ENCODE measurements at places on chromosomes 11 and 22. TPM values are rescaled to one million over a fixed set of nuclear protein-coding genes. Genes with fewer than 3 reads are reported as not detected.
A peak's percentile ranks its signal among the peaks of the same experiment; 100 is the strongest.

GRCh38 chr22:45235851-45236342 is 4.8 kb downstream of the KIAA0930 start:
- DNase-seq = no peak
- peaks cover 24% of the 10 kb centered on the region for H3K4me1 ChIP-seq
- H3K36me3 ChIP-seq = no peaks in the 10 kb centered on the region
- H3K4me3 ChIP-seq = no peak overlapping the region
- no peaks in the 10 kb centered on the region for H3K27me3 ChIP-seq
- H3K27ac ChIP-seq = no peak overlapping the region

GRCh38 chr11:112485280-112485679 is 224.6 kb upstream of the PLET1 start:
- H3K36me3 ChIP-seq = no peaks in the 10 kb centered on the region
- H3K27ac ChIP-seq = no peak overlapping the region
- H3K4me1 ChIP-seq = peaks cover 5% of the 10 kb centered on the region
- H3K27me3 ChIP-seq = peaks cover 3% of the 10 kb centered on the region
- DNase-seq = no peak

GRCh38 chr11:115618428-115618827 is 114.2 kb upstream of the CADM1 start:
- peaks cover 52% of the 10 kb centered on the region for H3K4me1 ChIP-seq
- H3K4me3 ChIP-seq = no peak overlapping the region
- DNase-seq = no peak
- no peaks in the 10 kb centered on the region for H3K36me3 ChIP-seq
- H3K27me3 ChIP-seq = no peaks in the 10 kb centered on the region
- no peak overlapping the region for H3K27ac ChIP-seq

DNA sequence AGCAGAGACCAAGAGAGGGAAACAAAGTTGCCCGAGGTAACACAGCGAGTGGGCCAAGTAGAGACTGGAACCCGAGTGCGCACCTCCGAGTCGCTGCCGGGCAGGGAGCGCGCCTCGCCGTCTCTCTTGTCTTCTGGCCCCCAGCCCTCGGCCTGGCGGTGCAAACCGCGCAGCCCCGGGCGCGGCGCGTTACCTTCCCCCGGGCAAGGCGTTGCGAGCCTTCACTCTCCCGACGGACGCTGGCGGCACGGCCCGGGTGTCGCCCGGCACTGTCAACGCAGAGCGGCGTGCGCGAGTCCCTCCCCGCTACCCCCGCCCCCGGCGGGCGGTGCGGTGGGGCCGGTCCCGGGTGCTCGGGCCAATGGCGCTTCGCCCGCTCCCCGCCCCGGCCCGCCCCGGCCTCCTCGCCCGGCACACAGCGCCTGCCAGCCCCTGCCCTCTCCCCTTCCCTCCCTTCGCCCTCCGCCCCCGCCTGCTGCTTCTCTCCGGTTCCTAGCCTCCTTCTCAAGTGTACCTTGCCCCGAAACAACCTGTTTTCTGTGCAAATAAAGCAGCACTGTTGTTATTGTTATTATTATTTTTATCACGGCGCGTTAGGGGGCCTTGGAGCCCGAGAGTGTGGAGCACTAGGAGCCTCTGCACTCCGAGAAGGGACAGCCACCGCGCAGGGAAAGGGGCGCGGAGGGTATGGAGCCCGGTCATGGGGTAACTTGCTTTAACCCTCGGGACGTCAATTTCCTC is at the start of gene SYTL2:
SYTL2 (minus strand) TSS at position 271 of the 741 bp plus-strand sequence. CDS start 53,416 bp downstream, outside the sequence.
- H3K27ac ChIP-seq = no peak within 1 kb of the TSS
- H3K36me3 ChIP-seq = no peaks in the 10 kb centered on the region
- peaks cover 23% of the 10 kb centered on the region for H3K4me1 ChIP-seq
- peaks cover 42% of the 10 kb centered on the region for H3K27me3 ChIP-seq

- no peaks in the 10 kb centered on the region for H3K4me1 ChIP-seq
- H3K4me3 ChIP-seq = no peak overlapping the region
- DNase-seq = no peak
- no peak overlapping the region for H3K27ac ChIP-seq
Observed at GRCh38 chr11:103042161-103042560, 49.8 kb downstream of the DCUN1D5 start.

GRCh38 chr11:134655189-134655989 is 243.3 kb upstream of the B3GAT1 start:
- DNase-seq = no peak
- H3K27me3 ChIP-seq = peaks cover 7% of the 10 kb centered on the region
- no peak overlapping the region for H3K4me3 ChIP-seq
- H3K4me1 ChIP-seq = peaks cover 14% of the 10 kb centered on the region

DNA sequence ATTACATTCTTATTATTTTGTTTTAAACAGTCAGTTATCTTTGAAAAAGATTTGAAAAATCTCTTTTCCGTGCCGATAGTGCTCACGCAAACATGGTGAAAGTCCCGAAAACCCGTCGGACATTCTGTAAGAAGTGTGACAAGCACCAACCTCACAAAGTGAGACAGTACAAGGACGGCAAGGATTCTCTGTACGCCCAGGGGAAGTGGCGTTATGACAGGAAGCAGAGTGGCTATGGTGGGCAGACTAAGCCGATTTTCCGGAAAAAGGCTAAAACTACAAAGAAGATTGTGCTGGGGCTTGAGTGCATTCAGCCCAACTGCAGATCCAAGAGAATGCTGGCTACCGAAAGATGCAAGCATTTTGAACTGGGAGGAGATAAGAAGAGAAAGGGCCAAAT is 28.7 kb upstream of the CTSD start:
- H3K36me3 ChIP-seq = no peaks in the 10 kb centered on the region
- H3K4me3 ChIP-seq = no peak overlapping the region
- DNase-seq = no peak
- no peak overlapping the region for H3K27ac ChIP-seq

GRCh38 chr11:107780136-107780535 is 68.3 kb upstream of the SLN start:
- DNase-seq = no peak
- H3K27me3 ChIP-seq = no peaks in the 10 kb centered on the region
- no peaks in the 10 kb centered on the region for H3K36me3 ChIP-seq
- no peak overlapping the region for H3K4me3 ChIP-seq
- no peaks in the 10 kb centered on the region for H3K4me1 ChIP-seq

- H3K4me3 ChIP-seq = no peak overlapping the region
- no peaks in the 10 kb centered on the region for H3K27me3 ChIP-seq
- H3K27ac ChIP-seq = no peak overlapping the region
- no peaks in the 10 kb centered on the region for H3K4me1 ChIP-seq
- no peak for DNase-seq
Observed at GRCh38 chr11:133024301-133024700, 508.0 kb downstream of the OPCML start.

DNA sequence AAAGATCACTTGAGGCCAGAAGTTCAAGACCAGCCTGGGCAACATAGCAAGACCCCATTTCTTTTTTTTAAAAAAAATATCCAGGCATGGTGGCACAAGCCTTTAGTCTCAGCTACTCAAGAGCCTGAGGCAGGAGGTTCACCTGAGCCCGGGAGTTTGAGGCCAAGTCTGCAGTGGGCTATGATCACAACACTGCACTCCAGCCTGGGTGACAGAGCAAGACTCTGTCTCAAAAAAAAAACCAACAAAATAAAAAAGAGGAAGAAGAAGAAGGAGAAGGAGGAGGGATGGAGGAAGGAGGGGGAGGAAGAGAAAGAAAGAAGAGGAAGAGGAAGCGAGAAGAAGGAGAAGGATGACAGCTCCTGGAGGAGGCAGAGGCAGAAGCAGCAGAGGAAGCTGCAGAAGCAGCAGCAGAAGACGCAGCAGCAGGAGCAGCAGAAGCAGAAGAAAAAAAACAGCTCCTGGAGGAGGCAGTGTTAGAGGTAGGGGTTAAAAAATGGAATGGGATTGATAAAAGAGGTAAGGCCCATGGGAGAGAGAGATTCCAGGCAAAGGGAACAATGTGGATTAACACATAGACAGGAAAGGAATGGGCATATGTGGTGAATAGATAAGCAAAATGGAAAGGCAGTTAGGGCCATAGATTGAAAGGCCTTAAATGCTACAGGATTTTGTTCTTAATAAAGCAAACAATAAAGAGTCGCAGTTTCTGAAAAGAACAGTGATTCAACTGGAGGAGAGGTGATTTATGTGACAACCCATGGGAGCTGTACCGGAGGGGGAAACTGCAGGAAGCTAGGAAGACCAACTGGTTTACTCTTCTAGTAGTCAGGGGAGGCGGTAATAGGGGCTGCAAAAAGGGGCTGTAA is 10.9 kb downstream of the PRCP start:
- H3K36me3 ChIP-seq = no peaks in the 10 kb centered on the region
- H3K4me3 ChIP-seq = no peak overlapping the region
- DNase-seq = no peak
- no peak overlapping the region for H3K27ac ChIP-seq
- no peaks in the 10 kb centered on the region for H3K27me3 ChIP-seq
- H3K4me1 ChIP-seq = no peaks in the 10 kb centered on the region

- DNase-seq = no peak
- H3K36me3 ChIP-seq = peaks cover 1% of the 10 kb centered on the region
- H3K27me3 ChIP-seq = no peaks in the 10 kb centered on the region
- peak overlapping the region; percentile 89 for H3K4me3 ChIP-seq
- peaks cover 67% of the 10 kb centered on the region for H3K4me1 ChIP-seq
Observed at GRCh38 chr11:86803136-86804045, 3.0 kb downstream of the PRSS23 start.

DNA sequence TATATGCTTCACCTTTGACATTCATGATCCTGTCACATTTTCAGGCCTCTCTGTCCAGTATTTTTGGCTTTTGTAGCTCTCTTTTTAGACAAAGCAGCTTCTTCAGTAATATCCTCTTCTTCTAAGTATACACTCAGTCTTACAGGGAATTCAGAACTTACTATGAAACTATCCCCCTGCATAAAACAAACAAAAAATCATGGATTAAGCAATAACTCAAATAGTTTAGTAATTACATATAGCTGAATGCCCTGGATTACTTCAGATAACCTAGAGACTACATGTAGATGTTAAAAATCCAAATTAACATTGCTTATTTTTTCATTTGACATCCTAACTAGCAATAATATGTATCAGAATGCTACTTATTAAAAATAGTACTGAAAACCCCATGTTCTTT is 5.2 kb downstream of the TAF1D start:
- DNase-seq = no peak
- no peak overlapping the region for H3K27ac ChIP-seq
- peaks cover 32% of the 10 kb centered on the region for H3K36me3 ChIP-seq
- H3K4me1 ChIP-seq = peaks cover 54% of the 10 kb centered on the region

- H3K36me3 ChIP-seq = peaks cover 17% of the 10 kb centered on the region
- H3K4me1 ChIP-seq = peaks cover 20% of the 10 kb centered on the region
- H3K27me3 ChIP-seq = no peaks in the 10 kb centered on the region
- DNase-seq = no peak
Observed at GRCh38 chr22:24402460-24403192, 24.8 kb upstream of the ADORA2A start.

GRCh38 chr11:13117344-13117743 is 108.2 kb downstream of the RASSF10 start:
- H3K4me3 ChIP-seq = no peak overlapping the region
- peaks cover 3% of the 10 kb centered on the region for H3K36me3 ChIP-seq
- DNase-seq = no peak
- no peaks in the 10 kb centered on the region for H3K27me3 ChIP-seq
- no peak overlapping the region for H3K27ac ChIP-seq

Gene KCNK7
- 1.0 TPM for total RNA-seq

Gene KIF18A
- total RNA-seq = 27.6 TPM

Gene PRRG4
- total RNA-seq = not detected

Gene ACR
- total RNA-seq = not detected

Gene OR2AG2
- total RNA-seq = 0.25 TPM

Gene IRAG1
- total RNA-seq = 6.1 TPM

Gene CHRDL2
- 0.55 TPM for total RNA-seq

Gene PIK3IP1
- total RNA-seq = 2.3 TPM
